Stimulated activated CD4-positive, alpha-beta T cell treated with anti-CD3 and anti-CD28 coated beads, Interleukin-1b, Interleukin-23, amount 100 ng/mL, for 1 hour (primary cell): ENCODE measurements at places on chromosomes 6 and 20.

- no peak for DNase-seq
Measured at GRCh38 chr6:150293423-150294173, 75.2 kb upstream of the IYD start.

DNA sequence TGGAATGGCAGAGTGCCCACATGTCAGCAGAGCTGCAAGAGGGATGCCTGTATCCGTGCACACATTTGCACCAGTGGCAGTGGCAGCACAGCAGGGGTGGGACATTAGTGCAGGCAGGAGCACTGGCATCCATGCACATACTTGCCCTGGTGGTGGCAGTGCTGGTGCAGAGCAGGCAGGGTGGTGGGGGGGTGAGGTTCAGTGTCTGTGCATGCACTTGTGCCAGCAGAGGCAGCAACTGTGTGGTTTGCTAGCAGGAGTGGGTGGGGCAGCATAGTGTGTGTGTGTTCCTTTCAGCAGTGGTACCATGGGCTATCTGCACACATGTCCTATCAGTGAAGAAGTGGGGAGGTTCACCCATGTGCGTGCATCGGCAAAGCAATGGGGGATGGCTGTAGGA lies 151.6 kb downstream of the EPM2A start:
- no peak for DNase-seq

DNA sequence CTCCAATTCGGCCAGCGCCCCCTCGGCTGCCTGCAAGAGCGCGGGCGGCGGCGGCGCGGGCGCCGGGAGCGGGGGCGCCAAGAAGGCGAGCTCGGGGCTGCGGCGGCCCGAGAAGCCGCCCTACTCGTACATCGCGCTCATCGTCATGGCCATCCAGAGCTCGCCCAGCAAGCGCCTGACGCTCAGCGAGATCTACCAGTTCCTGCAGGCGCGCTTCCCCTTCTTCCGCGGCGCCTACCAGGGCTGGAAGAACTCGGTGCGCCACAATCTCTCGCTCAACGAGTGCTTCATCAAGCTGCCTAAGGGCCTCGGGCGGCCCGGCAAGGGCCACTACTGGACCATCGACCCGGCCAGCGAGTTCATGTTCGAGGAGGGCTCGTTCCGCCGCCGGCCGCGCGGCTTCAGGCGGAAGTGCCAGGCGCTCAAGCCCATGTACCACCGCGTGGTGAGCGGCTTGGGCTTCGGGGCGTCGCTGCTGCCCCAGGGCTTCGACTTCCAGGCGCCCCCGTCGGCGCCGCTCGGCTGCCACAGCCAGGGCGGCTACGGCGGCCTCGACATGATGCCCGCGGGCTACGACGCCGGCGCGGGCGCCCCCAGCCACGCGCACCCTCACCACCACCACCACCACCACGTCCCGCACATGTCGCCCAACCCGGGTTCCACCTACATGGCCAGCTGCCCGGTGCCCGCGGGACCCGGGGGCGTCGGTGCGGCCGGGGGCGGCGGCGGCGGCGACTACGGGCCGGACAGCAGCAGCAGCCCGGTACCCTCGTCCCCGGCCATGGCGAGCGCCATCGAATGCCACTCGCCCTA lies 963 bp downstream of the FOXF2 start:
- DNase-seq: no peak

DNA sequence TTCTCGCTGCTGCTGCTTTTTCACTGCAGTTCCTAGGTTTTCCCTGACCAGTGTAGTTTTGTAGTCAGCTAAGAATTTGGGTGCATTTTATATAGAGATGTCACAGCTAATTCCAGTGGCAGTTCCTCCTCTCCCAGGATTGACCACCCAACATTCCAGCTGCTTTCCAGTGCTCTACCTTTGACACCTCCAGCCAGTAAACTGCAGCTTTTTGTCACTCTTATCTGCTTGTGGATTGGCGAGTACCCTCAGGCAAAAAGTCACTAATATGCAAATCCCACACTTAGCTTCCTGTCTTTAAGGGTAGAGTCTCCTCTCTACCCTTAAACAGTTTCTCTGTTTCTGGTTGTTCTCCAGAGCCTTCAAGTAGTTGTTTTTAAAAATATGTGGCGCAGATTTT lies 146.9 kb upstream of the KCNG1 start:
- DNase-seq: no peak

GRCh38 chr6:111417946-111418345 lies 65.1 kb downstream of the REV3L start:
- DNase-seq: no peak

DNA sequence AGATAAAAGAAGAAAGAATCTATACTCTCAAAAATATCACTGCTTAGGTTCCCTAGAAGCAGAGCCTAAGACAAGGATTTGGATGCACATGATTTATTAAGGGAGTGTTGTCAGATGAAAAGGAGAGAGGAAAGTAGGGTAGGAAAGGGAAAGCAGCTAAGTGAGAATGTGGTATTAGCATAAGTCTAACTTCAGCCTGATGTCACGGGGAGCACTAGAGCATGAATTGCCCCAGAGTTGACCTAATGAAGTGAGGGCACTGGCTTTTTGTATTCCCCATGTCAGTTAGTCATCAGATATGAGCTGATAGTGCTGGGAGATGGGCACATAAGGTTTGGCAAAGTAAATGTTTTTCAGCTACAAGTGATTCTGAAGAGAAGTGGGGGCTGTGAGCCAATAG lies 129.0 kb upstream of the THEMIS start:
- no peak for DNase-seq

DNA sequence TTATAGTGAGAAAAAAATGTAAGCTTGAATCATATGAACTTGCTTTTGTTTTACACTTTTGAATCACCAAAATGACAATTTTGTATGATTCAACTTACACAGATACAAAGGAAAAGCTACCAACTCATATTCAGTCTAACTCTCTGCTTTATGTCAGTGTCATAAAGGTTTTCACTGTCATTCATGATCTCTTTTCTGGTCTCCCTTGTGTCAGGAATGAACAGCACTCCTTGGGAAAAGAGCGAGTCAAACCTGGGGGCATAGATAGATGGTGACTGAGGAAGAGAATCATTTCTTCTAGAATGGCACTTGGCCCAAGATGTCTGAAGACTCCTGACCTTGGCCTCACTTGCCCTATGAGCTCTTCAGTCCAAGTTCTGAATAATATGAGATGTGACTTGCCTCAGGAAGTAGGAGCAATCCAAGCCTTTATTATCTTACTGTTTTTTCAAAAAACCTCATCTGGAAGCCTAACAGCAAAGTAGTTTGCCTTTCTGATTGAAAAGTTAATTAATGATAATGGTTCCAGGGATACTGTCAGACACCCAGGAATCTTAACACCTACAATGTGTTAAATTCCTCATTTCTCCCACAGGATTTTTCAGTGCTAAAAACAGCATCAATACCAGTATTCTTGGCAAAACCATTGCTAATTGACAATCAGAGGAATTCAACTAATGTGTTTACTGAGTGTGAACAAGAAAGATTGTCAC lies 270.0 kb upstream of the HSF2 start:
- DNase-seq: no peak

DNA sequence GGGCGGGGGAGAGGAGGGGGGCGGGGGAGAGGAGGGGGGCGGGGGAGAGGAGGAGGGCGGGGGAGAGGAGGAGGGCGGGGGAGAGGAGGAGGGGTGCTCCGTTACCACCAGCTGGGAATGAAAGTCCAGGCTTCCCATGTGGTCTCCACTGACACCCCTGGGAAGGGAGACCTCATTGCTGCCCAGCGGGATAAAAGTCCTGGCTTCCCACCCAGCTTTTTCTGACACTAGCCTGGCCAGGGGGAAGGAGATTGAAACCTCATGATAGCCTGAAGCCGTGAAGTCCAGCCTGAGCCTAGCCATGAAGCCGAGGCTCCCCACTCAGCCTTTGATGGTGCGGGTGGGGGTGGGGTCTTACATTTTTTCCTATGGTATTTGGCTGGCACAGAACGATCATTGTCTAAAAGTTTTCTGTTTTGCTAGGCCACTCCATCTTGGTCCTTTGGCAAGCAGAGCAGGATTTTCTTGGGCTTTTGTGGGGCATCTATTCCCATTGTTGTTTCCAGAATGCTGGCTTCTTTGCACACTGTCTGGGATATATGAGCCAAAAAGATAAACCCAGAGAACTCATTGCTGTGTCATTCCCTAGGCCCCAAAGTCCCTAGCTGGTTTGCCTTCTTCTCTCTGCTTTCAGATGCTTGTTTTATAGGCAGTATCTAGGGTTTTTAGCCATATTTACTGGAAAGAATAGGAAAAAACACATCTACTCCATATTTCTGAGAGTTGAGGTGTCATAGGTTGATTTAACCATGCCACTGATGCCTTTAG lies 67.9 kb upstream of the RNF24 start:
- DNase-seq: no peak

DNA sequence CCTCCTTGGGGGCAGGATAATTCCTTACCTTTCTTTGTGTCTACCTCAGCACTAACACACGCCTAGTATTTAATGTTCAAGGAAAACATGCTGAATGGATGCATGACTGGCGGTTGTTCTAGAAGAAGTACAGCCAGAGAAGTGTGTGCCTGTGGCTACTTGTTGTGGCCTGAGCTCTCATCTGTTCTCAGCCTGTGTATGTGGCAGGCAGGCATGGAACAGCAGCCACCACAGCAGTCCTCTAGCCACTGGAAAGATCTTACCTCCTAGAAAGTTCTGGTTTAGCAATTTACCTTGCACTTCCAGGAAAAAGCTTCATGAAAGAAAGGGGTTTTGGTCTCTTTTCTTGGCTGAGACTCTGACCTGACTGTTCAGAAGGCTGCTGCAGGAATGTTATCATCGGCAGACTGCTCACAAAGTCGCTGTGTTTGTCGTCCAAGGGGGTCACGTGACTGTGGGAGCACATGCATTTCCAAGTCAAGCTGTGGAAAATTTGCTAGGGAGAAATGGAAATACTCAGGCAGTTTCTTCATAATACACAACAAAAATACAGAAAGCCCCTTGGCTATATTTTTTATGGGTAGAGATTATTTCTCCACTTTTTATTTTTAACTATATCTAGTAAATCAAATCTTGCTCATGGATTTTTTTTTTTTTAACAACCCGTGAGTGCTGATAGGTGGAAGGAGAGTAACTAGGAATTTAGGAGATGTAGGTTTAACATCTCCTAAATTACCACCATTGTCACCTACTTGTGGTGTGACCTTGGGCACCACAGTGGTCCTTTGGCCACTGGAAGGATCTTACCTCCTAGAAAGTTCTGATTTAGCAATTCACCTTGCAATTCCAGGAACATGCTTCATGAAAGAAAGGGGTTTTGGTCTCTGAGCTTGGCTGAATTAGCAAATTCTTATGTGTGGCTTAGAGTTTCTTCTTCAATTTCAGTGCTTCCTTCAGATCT lies 110.8 kb upstream of the GPR6 start:
- no peak for DNase-seq

GRCh38 chr6:143401068-143401446 lies 49.4 kb downstream of the ADAT2 start:
- DNase-seq: no peak

GRCh38 chr6:127972815-127973214 lies 72.0 kb upstream of the THEMIS start:
- no peak for DNase-seq

- no peak for DNase-seq
Measured at GRCh38 chr20:53736757-53737395, 143.2 kb upstream of the ZNF217 start.

DNA sequence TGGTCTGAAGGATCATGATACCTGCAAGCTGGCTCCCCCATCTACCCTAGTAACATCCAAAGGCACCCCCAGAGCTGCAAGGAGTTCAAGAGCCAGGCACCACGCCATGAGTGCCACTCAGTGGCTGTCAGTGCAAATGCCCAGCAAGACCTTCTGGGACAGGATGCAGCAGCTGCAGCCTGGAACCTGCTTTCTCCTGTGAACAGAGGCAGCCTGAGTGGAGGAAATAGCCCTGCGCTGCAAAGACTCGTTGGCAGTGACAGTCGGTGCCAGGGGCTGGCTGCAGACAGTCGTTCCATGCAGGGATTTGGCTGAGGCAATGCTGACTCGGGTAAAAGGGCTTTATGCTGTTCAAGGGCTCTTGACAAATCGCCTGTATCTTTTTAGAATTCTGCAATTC lies 15.7 kb upstream of the SSTR4 start:
- no peak for DNase-seq

- DNase-seq: no peak
Measured at GRCh38 chr6:106112433-106112832, 26.3 kb downstream of the PRDM1 start.

- no peak for DNase-seq
Measured at GRCh38 chr6:46042355-46042999, 26.8 kb upstream of the CLIC5 start.
